ENCODE measurements at places on chromosomes 2 and 18.

- DNase-seq: no peak
These were observed 29.2 kb downstream of the HS6ST1 start for GRCh38 chr2:128289439-128289838.

DNA sequence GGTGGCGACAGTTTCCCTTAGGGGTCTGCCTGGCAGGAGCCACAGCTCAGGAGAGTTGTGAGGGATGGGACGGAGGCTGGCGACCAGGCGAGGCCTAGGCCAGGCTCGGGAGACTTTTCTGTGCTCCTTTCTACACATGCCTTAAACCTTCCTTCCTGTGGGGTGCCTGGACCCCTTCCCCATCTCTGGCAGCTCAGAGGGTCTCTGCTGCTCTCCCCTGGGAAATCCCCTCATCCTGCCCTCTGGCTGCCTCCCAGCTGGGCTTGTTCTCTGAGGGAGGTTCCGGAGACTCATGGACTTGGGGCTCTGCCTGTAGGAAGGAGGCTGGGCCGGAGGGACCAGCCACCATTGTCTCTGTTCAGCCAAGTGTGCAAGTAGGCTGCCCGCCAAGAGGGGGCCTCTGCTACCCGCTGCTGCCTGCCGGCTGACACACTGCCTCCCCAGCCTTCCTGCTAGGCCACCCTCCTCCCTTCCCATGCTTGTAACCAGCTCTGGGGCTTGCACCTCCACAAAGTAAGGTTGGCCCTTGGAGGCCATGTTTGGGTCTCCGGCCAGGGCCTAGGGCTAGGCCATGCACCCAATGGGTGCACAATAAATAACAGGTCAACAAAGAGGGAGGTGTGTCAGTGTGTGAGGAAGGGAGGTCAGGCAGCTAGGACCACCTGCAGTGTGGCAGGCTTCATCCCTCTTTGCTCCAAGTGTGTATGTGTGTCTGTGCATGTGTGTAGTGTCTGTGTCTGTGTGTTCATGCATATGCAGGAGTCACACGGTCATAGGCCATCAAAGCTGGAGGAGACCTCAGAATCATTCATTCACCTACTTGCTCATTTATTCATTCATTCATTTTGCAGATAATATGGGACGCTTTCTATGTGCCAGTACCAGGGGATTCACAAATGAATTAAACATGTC is 28.8 kb downstream of the PSD4 start:
- no peak for DNase-seq

DNA sequence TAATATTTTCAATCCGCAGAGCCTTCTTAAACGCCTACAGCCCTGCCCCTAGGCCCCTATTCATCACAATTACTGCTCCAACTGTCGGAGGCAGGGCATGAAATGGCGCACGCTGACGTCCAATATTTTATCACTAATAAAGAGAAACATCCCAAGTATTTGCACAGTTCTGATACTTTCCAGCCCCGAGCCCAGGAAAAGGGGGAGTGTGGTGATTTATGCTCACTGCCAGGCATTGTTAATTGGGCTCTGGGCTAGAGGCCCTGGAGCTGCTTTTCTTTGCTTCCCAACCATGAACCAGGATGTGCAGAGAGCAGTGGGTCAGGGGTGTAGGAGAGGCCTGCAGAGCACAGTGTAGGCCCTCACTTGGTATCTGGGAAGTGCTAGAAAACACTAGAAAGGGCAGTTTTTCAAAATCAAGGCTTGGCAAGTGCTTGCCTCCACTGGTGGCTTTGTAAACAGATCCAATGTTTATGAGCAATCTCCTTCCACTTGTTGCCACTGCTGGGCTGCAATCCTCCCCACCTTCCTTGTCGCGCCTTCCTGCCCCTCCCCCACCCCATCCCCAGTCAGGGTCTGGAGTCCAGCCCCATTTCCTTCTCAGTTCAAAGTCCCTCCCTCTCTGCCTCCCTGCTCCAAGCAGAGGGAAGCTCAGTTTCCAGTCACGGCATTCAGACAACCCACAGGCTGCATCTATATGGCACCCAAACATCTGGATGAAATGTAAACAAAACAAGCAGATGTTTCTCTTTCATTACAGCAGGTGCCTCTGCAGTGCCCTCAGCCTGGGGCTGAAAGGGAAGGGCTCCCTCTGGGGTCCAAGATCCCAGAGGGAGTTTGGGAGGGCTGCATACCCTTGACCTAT is 83.9 kb upstream of the PKDCC start:
- no peak for DNase-seq

DNA sequence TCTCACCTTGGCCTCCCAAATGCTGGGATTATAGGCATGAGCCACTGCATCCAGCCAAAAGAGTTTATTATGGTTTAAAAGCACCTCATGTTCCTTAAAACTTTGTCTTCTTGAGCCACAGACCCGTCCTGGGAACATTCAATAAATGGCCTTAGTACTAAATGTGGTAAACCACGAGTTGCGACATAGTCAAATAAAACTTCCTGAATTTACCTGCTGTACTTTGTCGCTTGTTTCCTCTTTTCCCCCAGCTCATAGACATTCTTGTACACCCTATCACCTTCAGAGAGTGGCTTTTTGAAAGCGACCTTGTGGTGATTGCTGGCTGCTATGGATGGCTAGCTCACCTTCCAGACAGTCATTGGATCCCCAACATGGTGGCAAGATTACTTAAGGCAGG is 310.4 kb downstream of the LRRTM1 start:
- DNase-seq: peak; percentile 5

GRCh38 chr2:75627902-75628504 is 18.6 kb upstream of the MRPL19 start:
- peak; percentile 32 for DNase-seq

- DNase-seq: no peak
These were observed 244.1 kb downstream of the SH3BP4 start for GRCh38 chr2:235195921-235196320.

DNA sequence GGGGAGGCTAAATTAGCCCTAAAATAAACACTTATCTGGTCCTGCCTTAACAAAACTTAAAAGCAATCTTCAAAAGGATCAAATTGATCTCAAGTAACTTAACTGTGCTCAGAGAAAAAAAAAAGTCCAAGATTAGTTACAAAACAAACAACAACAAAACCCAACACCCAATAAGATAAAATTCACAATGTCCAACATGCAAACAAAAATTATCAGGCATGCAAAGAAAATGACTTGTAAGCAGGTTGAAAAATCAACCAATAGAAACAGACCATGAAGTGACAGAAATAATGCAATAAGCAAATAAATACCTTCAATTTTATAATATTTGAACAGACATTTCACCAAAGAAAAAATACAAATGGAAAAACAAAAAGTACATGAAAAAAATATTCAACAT is 4.0 kb upstream of the REEP1 start:
- DNase-seq: no peak

- DNase-seq: no peak
These were observed 43.5 kb downstream of the RRM2 start for GRCh38 chr2:10165861-10166675.

DNA sequence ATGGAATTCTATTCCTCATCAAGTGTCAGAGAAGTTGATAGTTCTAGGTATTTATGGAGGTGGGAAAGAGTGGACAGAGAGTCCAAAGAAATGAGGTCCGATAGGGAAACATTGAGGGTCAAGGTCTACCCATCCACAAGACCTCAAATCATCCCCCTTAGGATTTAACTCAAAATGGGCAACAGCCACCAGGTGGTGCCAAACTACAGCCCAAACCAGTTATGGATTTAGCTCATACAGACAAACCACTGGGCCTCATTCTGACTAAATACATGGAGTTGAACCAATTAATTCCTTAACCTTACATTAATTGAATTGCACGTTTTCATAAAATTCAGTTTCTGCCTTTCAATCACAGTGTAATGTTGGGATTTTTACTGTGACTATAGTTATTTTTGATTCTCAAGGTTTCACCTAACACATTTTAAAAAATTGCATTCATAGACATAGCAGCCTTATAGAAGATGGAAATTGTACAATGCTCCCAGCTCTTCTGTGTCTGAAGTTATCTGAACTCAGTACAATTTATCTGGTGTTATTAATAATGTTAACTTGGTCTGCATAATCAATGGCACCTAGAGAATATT is 98.2 kb upstream of the HNMT start:
- peak; percentile 3 for DNase-seq

- no peak for DNase-seq
These were observed 42.4 kb downstream of the KLF7 start for GRCh38 chr2:207123335-207123744.

DNA sequence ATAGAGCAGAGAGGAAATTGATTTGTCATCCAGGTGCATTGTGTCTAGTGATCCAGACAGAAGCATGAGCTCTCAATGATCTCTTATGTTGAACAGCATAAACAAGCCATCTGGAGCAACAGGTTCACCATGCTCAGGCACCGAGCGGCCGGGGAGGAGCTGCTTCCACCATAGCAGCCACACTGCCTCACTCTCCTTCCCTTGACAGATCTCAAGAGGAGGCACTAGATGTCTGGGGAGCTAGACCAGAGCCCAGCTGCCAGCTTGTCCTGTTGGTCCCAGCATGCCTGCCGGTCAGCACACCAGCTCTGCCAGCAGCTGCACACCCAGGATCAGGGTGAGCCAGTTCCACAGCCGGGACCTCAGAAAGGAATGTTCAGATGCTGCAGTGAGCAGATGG is 17.5 kb upstream of the LONRF2 start:
- DNase-seq: no peak

DNA sequence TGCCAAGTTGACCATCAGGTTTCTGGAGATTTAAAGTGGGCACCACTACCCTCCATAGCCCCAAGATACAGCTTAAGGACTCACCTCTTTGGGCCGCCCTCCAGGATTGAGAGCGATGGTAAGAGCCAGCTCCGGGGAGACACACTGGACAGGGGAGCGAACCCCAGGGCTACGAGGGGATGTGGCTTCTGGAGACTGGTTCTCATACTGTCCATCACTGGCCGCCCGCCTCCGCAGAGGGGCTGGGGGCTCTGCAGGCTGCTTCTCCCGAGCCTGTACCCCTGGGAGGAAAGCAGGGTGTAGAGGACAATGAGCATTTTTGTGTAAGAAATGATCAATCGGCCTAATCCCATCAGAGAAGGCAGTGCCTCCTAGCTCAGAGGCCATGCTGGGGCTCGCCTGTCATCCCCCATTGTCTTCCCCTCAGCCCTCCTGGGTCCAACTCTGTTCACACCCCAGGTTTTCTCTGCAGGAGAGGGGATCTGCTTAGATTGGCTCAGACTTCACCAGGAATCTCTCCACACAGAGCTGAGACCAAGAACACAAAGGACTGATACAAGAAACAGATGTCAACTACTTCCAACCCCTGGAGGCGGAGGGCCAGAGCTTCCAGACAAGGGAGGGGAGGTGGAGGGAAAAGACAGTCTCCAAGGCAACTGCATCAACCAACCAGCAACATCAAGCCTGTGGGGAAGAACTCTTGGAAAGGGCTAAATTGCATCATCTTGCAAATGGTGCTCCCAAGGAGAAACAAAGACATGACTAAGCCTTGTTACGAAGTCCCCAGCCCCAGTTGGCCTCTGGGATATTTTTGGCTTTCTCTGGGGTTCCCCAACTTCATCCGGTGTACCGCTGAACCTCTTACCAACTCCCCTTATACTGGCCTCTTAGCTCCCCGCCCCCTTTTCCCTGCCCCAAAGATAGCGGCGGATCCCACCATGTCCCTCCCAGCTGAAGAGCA is 166.6 kb downstream of the TNS1 start:
- DNase-seq: no peak

- DNase-seq: no peak
These were observed 49.2 kb downstream of the CRIM1 start for GRCh38 chr2:36404754-36405153.

DNA sequence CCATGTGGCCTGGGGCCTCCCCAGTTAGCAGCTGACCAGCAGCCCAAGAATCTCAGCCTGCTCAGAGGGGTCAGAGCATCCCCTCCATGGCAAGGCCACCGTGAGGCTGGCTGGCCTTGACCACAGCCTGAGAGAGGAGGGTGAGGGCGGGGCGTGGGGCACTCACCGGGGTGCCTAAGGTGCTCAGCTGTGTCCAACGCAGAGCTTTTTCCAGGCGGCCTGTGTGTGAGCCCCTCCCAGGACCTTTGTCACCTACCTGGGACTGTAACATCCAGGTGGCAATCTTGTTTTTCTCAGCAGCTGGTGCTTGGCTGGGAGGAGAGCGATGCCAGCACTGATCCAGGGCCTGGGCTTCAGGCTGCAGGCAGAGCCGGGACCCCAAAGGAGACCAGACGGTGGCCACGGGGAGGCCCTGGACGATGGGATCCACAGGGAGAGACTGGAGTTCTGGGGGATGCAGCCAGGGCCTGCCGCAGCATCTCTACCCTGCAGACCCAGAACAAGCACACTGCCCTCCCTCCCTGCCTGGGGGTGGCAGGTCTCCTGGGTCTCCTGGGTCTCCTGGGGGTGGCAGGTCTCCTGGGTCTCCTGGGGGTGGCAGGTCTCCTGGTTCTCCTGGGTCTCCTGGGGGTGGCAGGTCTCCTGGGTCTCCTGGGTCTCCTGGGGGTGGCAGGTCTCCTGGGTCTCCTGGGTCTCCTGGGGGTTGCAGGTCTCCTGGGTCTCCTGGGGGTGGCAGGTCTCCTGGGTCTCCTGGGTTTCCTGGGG is 12.3 kb downstream of the SNED1 start:
- no peak for DNase-seq

DNA sequence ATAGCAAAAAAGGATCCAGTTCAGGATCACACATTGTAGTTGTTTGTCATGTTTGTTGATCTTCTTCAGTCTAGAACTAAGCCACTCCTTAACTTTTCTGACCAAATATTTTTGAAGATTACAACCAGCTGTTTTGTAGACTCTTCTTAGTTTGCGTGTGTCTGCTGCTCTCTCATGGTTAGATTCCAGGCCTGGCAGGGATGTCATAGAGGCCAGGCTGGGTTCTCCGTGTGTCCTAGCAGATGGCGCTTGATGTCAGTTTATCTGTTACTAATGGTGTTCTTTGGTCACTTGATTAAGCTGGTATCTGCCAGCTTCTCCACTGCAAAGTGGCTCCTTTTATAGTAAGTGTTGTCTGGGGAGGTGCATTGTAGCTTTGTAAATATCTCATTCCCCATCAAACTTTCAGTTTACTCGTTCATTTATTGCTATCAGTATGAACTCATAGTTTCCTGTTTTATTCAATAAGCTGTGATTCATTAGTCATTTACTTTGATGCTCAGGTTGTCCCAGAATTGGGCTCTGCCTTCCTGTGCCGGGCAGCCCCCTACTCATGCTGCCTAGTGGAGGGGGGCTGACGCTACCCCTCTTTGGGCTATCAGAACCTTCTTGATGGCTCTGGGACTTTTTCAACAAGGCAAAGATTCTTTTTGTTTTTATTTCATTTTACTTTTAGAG is 42.1 kb downstream of the GRHL1 start:
- DNase-seq: no peak

DNA sequence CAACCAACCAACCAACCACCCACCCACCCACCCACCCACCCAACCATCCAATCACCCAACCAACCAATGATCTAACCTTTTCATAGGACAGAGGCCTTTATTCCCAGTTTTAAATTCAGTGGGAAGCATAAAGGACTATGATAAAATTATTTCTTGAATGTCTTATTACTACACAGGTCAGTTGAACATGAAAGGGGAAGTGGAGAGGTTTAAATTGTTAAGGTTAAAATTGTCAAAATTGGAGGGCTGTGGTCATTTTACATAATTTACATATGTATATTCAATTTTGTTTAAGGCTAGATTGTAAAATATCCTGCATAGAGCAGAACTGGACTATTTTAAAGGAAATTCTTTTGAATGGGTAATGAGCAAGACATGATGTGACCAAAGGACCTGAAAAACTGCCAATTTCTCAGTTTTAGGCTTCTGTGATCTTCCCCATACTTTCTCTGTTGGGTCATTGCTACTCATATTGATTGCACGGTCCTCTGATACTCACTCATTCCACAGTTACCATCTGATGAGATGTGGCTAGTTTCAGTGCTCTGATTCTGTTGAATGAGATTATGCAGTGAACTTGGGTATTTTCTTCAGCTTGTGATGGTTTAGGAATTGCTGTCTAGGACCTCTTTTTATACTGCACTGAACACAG is 127.4 kb downstream of the PLCL1 start:
- DNase-seq: no peak

All from KG1 (cell line).